NCI-H1694 (cell line): ENCODE measurements at places on chromosomes 2 and 18.

- no peak for DNase-seq
Observed at GRCh38 chr2:19894134-19894792, 7.5 kb downstream of the TTC32 start.

DNA sequence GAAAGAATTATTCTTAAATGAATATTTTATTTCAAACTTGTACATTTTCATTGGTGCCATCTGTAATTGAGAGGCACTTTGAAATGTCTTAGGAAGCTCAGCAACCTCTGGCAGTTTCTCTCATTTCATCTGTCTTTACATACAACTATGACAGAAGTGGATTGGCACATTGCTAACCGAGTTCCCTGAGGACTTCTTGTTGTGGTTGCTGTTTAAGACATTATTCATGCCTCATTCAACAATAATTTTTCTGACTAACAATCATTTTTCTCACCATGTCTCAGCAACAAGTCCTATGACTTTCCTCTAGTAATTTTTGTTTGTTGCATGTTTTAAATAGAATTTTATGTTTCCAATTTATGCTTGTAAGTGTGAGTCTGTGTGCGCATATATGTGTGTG lies 284.0 kb upstream of the CWC22 start:
- DNase-seq: no peak

DNA sequence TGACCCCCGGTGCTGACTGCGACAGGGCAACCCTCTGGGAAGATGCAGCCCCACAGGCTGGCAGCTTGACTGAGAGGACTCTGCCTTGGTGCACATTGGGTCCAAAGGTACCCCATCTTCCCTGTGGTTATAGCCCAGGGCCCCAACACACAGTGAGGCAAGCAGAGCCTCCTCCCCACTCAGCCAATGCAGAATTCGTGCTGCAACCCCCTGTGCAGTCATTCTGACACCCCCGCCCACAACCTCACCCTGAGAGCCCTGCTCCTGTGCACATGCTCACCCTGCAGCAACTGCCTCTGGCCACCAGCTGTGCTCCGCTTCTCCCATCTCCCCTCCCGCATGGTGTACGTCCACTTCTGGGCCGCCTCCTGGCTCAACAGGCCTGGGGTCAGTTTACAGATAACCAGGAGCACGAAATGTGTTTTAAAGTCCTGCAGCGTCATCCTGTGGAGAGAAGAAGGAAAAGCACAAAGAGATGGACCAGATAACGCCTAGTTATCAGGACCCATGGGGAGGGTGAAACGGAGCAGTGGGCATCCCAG lies 24.4 kb downstream of the CAPN14 start:
- DNase-seq: no peak

- no peak for DNase-seq
Observed at GRCh38 chr2:98736464-98736889, 5.5 kb upstream of the MGAT4A start.

DNA sequence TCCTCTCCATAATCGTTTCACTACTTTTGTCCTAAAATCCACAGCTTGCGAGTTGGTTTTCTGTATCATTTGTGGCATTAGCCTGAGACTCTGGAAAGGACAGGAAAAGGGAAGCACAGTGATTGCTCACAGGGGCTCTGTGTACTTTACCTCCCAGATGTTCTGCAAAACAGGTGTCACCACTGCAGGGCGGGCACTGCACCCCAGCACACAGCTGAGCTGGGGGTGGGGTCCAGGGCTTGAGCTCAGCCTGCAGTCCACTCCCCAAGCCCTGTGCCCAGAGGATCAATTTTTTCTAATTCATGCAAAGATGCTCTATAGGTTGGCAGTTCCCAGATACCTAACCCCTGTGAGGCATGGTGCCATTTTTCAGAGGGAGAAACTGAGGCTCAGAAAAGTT lies 119.4 kb upstream of the GLI2 start:
- no peak for DNase-seq

DNA sequence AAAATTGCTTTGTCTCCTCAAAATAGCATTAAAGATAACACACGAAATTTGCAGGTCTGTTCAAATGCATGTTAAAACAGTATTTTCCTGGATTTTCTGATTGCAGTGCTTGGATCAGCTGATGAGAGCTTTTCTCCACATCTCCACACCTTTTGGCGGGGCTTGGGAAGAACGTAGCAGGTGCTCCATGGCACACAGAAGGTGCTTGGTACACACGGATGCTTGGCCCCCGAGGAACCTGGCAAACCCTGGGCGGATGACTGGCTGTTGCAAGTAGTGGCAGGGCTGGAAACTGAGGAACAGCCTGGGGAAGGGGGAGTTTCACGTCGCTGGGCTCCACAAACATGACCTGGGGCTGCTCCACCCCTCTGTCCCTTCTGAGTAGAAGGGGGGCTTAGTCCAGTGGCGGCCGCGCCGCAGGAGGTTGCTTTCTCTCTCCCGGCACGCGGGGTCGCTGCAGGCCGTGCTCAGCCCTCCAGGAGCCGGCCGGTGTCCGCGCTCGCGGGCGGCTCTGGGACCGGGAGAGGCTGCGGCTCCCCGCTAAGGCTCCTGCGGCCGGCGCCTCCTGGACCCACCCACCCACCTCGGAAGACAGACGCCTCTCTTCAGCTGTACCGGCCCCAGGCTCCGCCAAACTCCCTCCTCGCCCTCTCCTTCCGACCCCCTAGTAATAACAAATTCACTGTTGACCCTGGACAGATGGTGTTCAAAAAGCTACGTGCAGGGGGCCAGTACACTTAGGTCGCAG lies 69.3 kb downstream of the MARCO start:
- DNase-seq: peak; percentile 15
